DMS79 treated with DMSO at 0.1 percent for 48 hours (cell line): ENCODE measurements at places on chromosomes 12 and 14.

GRCh38 chr12:132563911-132564310 lies 46.5 kb downstream of the LRCOL1 start:
- DNase-seq = no peak

- peak; percentile 8 for DNase-seq
These were observed at the start of gene HOTAIR for GRCh38 chr12:53974084-53975063. Gene HOTAIR (minus strand): TSS chr12:53974954.

- DNase-seq = peak; percentile 92
These were observed 17.9 kb upstream of the MDM1 start for GRCh38 chr12:68349921-68350606.

DNA sequence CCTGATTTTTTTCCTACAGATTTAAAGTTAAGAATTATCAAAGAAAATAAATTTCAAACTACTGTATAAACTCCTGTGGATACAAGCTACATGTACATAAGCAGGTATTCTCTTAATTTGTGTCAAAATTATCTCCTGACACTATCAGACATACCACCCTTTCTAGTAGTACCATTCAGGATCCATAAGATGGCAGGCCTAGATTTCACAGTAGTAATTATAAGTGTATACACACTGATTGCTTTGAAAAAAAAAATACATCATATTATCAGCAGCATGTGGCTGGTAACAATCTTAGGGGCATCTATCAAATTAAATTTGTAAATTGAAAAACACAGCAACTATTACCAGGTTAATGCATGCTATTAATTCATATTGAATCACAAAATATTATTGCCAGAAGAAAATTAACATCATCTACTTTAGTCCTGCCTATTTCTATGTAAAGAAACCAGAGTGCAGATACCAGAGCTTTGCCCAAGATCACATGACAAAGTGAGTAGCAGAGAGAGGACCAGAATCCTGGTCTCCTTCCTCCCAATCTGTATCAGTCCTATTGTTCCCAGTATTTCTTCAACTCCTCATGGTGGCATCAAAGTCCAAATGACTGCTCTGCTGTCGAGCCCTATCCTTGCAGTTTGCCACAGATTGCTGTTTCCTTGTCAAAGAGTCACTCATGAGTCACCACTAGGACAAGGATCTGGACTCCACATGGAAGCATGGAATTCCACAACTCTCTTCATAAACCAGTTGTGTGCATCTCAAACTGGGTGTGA lies 27.7 kb upstream of the CALM1 start:
- no peak for DNase-seq

GRCh38 chr14:79150226-79150625 lies 980.1 kb downstream of the NRXN3 start:
- no peak for DNase-seq

- DNase-seq = no peak
These were observed 10.3 kb downstream of the TESPA1 start for GRCh38 chr12:54974279-54974678.

DNA sequence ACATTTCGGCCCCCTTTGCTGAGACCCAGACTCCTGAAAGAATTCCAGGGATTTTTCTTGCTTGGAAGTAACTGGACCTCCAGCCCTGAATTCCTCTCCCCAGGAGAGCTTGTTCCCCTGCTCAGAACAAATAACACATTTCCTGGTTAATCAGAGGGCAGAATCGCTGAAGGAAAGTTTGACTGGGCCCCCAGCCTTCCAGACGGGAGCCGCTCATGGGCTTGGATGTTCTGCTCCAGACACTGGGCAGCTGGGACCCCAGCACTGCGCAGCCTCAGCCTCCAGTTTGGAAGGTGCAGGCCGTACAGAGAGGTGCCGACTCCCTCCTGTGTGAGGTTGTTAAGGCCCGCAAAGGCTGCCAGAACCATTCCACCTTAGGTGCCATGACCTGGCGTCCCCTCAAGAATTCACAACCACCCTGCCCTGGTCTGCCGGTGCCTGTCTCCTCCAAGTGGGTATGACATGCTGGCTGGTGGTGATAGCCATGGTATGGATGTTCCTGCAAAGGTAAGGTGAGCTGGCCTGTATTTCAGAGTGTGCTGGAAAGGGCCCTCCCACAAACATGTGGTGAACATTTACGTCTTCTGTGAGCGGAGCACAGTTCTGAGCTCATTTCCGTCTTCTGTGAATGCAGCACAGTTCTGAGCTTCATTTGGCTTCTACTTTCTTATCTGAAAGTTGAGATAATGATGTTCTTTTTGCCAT lies 5.1 kb upstream of the LTBP2 start:
- DNase-seq = no peak

DNA sequence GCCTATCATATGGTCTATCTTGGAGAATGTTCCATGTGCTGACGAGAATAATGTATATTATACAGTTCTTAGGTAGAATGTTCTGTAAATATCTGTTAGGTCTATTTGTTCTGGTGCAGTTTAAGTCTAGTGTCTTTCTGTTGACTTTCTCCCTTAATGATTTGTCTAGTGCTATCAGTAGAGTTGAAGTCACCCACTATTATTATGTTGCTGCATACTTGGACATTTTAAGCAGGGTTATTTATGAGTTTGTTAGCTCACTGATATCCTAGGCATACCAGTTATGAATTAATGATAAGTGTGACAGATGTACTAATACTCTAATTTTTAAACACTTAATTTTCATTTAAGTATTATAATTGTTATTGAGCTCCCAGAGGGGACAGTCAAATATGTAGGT lies 292.5 kb downstream of the AKAP6 start:
- DNase-seq = no peak

DNA sequence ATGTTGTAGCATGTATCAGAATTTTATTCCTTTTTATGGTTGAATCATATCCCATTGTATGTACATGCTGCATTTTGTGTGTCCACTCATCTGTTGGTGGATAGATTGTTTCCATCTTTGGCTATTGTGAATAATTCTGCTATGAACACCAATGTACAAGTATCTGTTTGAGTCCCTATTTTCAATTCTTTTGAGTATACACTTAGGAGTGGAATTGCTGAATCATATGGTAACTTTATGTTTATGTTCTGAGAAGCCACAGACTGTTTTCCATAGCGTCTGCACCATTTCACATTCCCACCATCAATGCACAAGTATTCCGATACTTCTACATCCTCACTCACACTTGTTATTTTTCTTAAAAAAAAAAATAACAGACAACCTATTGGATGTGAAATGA lies 91.5 kb downstream of the ARF6 start:
- DNase-seq = no peak

DNA sequence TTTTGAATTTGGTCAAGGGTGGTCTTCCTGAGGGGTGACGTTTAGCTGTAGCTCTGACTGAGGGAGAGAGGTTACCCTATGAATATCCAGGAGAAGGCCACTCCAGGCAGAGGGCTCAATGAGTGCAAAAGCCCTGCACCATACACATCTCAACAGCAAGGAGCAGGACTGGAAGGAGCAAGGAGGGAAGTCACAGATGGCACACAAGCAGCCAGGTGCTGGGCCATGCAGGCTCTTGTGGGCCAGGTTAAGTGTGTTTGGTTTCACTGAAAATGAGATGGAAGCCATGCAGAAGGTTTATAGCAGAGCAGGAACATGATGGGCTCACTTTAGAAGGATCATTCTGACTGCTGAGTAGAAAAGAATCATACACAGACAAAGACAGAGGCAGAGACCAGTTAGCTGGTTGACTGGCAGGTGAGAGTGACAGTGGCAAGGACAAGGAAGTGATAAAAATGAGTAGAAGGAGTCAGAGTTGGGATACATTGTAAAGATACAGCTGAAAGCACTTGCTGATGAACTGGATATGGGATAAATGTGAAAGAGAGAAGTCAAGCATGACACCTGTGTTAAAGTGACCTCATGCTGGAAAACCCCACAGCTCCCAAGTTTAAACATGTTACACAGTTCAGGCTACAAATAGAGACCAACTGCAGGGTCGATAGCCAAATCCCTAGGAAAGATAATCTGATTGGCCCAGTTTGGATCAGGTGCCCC lies 81.2 kb downstream of the PRKD1 start:
- peak; percentile 86 for DNase-seq

- no peak for DNase-seq
These were observed 64.4 kb downstream of the FBXL14 start for GRCh38 chr12:1529862-1530591.

GRCh38 chr12:58575256-58575655 lies 345.0 kb downstream of the LRIG3 start:
- no peak for DNase-seq
